Activated naive CD8-positive, alpha-beta T cell treated with anti-CD3 and anti-CD28 coated beads for 36 hours (primary cell): ENCODE measurements at places on chromosomes 12 and 14. TPM values are rescaled to one million over a fixed set of nuclear protein-coding genes. Genes with fewer than 3 reads are reported as not detected.

DNA sequence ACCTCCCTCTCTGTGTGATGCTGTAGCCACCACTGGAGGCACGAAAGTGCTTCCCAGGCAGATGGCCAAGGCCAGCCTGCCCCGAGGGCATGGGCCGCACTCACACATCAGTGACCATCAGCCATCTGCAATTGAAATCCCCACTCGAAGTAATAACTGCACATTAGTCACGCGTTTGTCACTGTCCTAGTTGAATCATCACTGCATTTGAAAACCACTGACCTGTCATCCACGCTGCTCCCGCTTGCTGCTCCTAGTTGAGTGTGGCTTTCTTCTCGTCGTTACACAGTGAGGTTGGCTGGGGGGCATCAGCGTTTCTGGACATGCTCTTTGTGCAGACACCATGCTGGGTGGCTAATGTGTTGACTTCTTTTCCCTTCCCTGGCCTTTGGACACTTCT is 176.1 kb downstream of the ADGRD1 start:
- no peaks in the 10 kb centered on the region for H3K4me1 ChIP-seq
- no peak overlapping the region for H3K27ac ChIP-seq
- H3K4me3 ChIP-seq: no peak overlapping the region
- H3K36me3 ChIP-seq: no peaks in the 10 kb centered on the region
- no peak for DNase-seq
- no peaks in the 10 kb centered on the region for H3K27me3 ChIP-seq

DNA sequence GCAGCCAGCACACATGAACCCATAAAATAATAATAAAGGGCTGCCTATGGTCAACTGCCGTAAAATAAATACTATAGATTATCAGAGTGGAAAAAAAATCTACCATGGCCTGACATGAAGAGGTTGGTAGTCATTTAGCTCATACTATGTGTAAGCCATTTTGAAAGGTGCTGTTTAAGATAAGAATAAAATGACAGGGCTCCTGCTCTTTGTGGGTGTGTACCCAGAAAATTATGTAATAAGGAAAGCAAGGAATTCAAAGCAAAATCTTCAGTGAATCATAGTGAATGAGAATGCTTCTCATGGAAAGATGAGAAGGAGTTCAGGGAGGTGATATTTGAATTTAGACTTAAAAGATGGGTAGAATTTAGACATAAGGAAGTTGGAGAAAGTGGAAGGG is 42.9 kb upstream of the PPM1H start:
- no peaks in the 10 kb centered on the region for H3K27me3 ChIP-seq
- no peaks in the 10 kb centered on the region for H3K4me1 ChIP-seq
- H3K4me3 ChIP-seq: no peak overlapping the region
- H3K27ac ChIP-seq: no peak overlapping the region

Gene LRTM2
- total RNA-seq: not detected

GRCh38 chr14:79528828-79529416 is 682.4 kb downstream of the DIO2 start:
- no peak overlapping the region for H3K27ac ChIP-seq
- H3K4me1 ChIP-seq: no peaks in the 10 kb centered on the region
- no peak overlapping the region for H3K4me3 ChIP-seq
- H3K27me3 ChIP-seq: no peaks in the 10 kb centered on the region
- no peak for DNase-seq

Gene FAM186B
- 0.41 TPM for total RNA-seq

Gene CRACR2A
- 26.0 TPM for total RNA-seq

DNA sequence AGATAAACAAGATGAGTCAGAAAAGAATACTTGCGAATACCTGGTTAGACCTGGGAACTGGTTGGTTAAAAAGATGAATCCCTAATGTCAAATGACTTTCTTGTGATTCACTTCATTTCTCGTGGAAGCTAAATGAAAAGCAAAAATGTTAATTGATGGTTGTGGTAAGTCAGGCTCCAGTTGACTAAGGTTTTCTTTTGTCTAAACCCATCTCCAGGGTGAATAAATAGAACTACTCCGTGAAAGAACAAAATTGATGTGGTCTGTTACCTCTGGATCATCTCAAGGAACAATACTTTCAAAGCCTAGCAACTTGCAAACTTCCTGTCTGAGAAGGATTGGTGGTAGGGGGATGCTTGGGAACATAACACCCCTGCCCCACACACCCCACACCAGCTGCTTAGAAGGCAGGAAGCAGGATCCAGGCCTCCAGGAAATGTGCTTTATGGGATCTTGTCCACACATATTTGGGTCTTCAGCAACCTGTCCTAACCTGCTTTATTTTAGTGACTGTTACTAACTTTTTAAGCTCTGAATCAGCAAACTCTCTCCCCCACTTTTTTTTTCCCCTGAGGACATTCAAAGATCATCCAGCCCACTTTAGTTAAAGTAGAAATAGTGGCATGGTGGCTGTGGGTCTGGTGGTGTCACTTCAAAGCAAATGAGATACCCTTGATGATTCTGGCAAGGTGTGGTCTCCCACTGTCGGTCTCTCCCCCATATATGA is 60.4 kb upstream of the PTHLH start:
- no peaks in the 10 kb centered on the region for H3K36me3 ChIP-seq
- DNase-seq: no peak
- H3K27ac ChIP-seq: no peak overlapping the region
- no peaks in the 10 kb centered on the region for H3K27me3 ChIP-seq
- H3K4me3 ChIP-seq: no peak overlapping the region

DNA sequence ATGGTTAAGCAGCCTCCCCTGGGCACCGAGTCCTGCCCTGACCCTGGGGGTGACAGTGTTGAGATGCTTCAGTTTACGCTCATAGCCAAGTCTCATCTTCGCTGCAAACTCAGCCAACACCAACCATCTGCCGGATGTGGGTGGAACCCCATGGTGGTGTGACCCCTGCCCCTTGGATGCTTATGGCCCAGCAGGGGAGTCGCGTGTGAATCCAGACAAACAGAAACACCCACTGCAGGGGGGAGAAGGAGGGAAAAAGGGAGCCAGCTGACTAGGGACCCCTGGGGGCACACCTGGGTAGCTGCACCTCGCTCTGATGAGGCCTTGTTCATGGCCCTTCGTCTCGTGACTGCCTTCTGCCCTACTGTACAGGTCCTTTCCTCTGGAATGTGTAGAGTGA is 23.8 kb downstream of the AACS start:
- H3K27me3 ChIP-seq: no peaks in the 10 kb centered on the region
- H3K27ac ChIP-seq: no peak overlapping the region
- H3K4me1 ChIP-seq: no peaks in the 10 kb centered on the region
- H3K4me3 ChIP-seq: no peak overlapping the region

DNA sequence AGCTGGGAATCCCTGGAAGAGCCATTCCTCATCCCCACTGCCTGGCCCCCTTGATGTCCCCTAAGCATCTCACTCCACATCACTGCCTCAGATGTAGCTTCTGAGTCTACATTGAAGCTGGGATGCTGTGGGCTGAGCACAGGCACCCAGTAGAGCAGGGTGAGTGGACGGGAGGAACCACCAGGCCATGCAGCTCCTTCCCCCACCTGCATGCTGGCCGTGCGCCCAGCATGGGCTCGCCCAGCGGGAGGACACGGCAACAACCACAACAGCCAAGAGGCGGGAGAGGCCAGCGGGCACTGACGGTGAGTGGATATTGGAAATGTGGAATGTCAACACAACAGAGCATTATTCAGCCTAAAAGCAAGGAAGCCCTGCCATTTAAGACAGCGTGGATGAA is 310.9 kb downstream of the ADGRD1 start:
- no peaks in the 10 kb centered on the region for H3K36me3 ChIP-seq
- DNase-seq: no peak
- no peaks in the 10 kb centered on the region for H3K27me3 ChIP-seq
- H3K27ac ChIP-seq: no peak overlapping the region

DNA sequence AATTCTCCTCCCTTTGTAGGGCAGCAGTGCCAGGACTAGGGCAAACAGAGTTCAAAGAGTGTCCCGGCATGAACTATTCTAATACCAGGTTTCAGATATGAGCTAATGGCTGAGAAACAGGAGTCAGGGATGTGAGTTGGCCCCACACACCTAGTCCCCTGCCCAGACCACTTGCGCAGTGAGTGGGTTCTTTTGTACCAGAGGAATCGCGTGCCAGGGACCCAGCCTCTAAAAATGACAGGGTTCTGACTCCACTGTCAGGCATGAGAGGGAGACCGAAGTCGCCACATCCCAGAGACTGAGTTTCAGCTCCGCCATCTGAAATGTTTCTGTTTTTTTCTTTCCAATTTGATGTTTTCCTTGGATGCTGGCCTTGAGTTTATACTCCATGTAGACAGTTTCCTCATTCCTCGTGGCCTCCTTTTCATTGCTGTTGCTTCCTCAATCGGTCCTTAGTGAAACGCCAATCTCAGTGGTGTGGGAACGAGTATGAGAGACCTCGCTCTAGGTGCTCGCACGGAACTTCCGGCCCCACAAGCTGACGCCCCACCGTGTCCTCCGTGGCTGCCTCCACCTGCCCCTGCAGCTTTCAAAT is 31.5 kb downstream of the FBXL14 start:
- no peaks in the 10 kb centered on the region for H3K27me3 ChIP-seq
- H3K4me3 ChIP-seq: no peak overlapping the region
- no peaks in the 10 kb centered on the region for H3K36me3 ChIP-seq
- DNase-seq: no peak
- H3K27ac ChIP-seq: no peak overlapping the region

- no peak overlapping the region for H3K4me3 ChIP-seq
- H3K36me3 ChIP-seq: peaks cover 9% of the 10 kb centered on the region
- H3K27ac ChIP-seq: peak overlapping the region; percentile 68
- peaks cover 49% of the 10 kb centered on the region for H3K4me1 ChIP-seq
Observed at GRCh38 chr12:718756-719102, 33.6 kb upstream of the WNK1 start.

DNA sequence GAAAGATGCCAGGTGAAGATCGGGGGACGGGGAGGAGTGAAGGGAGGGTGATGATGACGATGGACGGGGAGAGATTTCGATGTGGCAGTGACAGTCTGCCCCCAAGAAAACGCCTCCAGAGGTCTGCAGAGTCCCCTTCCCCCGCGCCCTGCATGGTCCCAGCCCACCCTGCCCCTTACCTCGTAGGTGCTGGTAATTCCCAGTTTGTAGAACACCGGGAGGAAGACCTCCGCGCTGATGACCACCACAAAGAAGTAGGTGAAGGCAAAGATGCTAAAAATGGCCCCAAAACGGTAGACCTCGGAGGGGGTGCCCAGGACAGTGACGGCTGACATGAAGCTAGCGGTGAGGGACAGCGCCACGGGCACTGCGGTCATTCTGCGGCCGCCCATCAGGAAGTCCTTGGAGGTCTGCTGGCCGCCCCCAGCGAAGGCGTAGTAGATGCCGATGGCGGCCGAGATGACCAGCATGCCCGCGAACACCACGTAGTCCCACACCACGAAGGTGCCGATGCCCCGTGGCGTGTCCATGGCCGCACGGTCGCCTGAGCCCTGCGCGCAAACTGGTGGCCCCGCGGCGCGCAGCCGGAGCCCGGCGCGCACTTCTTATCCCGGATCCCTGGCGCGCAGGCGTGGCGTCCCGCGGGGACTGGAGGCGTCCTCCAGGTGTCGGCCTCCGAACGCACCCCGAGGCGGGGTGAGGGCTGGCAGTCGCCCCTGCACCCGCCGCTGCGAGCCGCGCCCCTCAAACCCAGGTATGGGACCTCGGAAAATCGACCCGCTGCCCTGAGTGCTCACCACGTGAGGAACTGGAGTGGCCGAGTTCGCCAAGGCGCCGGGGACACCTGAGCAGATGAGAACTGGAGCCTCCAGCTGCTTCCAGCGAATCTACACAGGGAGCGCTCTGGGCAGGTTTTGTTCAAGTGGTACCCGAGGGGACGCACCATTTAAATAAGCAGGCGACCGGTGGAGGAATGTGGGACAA is at the start of gene SLC5A8:
SLC5A8 (minus strand) TSS at position 920 of the 984 bp plus-strand sequence; CDS start at position 530, 390 bp downstream.
- no peak within 1 kb of the TSS for H3K27ac ChIP-seq
- DNase-seq: no peak
- H3K36me3 ChIP-seq: no peaks in the 10 kb centered on the region
- no peaks in the 10 kb centered on the region for H3K4me1 ChIP-seq
- H3K4me3 ChIP-seq: no peak within 1 kb of the TSS
